ENCODE measurements at places on chromosomes 4 and X.

DNA sequence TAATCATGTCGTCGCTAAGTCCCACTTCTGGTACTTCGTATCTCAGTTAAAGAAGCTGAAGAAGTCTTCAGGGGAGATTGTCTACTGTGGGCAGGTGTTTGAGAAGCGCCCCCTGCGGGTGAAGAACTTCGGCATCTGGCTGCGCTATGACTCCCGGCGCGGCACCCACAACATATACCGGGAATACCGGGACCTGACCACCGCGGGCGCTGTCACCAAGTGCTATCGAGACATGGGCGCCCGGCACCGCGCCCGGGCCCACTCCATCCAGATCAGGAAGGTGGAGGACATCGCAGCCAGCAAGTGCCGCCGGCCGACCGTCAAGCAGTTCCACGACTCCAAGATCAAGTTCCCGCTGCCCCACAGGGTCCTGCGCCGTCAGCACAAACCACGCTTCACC, 11.3 kb downstream of the PNCK start:
- peak; percentile 40 for DNase-seq

GRCh38 chr4:177281351-177281909, 28.2 kb upstream of the NEIL3 start:
- DNase-seq = no peak

DNA sequence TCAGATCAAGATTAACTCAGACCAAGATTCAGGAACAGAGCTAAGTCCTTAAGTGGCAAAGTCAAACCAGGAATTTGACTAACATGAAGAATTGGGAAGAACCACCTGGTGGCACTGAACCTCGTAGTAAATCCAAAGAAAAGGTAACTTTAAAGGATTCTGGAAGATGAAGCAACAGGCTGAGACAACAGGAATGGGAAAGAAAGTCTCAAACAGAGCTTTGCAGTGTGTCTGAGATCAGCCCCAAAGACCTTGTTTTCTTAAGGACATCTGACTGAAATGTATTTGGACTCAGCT, 126.1 kb downstream of the ASB9 start:
- no peak for DNase-seq

DNA sequence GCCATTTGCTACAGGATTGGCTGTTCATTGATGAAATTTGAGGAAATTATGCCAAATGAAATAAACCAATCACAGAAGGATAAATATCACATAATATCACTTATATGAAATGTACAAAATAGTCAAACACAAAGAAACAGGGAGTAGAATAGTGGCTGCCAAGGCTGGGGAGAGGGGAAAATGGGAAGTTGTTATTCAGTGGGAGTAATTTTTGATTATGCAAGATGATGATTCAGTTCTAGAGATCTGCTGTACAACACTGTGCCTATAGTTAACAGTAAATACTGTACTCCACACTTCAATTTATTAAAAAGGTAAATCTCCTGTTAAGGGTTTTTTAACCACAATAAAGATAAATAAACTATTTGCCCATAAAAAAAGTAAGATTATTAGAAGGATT, 101.1 kb downstream of the TMA16 start:
- DNase-seq = no peak

DNA sequence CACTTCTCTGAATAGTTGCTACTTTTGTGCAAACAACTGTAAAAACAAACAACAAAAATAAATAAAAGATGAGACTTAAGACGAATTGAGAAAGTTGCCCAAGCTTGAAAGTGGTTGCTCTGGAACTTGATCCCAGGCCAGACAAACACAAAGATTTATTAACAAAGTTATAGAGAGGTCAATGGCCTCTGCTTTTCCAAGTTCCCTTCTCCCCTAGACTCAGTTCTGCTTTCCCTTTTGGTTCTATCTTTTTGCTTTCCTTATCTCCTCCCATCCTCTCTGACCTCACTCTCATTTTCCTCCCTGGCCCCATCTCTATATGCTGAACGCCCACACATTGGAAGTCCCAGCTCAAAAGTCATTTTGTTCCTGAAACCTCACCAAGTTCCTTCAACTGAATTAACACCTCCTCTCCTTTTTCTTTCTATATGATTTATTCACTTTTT, 82.7 kb downstream of the MXRA5 start:
- DNase-seq = no peak

GRCh38 chr4:137960371-137961050, 281.6 kb downstream of the SLC7A11 start:
- no peak for DNase-seq

GRCh38 chrX:32084757-32085156, 1012.9 kb upstream of the FTHL17 start:
- no peak for DNase-seq

DNA sequence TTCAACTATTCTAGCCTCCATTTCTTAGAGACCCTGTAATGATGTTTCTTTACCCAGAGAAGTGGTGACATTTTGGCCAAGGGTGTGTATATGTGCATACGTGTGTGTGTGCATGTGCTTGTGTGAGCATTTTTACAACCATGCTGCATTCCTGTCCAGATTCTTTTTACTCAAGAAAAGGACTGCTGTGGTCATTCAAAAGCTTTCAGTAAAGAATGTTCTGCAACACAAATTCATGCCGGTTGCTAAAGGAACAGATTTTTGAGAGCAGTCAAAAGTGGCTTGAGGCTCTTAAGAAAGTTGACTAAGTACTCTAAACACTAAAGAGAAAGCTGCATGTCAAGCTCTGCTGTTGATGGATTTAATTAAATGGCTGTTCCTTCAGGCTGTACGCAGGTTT, 65.0 kb upstream of the FMR1 start:
- no peak for DNase-seq

DNA sequence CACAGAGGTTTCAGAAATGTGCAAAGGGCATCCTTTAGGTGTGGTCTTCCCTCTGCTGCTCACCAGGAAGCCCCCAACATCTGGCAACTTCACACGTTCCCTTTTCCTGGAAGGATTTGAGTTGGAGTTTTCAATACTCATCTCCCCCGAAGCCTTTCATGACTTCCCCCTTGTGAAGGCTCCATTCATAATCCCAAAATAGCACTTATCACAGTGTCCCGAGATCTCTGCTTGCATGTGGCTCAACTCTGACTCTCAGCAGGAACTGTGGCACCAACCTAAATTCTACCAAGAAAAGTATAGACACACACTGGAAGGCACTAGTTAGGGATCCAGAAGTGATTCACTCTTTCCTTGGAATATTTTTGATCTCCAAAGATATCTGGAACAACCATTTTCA, 40.5 kb upstream of the ZNF827 start:
- no peak for DNase-seq

- no peak for DNase-seq
Observed at GRCh38 chr4:95165926-95166524, 382.7 kb downstream of the UNC5C start.

GRCh38 chr4:176668324-176668723, 124.4 kb downstream of the VEGFC start:
- no peak for DNase-seq

DNA sequence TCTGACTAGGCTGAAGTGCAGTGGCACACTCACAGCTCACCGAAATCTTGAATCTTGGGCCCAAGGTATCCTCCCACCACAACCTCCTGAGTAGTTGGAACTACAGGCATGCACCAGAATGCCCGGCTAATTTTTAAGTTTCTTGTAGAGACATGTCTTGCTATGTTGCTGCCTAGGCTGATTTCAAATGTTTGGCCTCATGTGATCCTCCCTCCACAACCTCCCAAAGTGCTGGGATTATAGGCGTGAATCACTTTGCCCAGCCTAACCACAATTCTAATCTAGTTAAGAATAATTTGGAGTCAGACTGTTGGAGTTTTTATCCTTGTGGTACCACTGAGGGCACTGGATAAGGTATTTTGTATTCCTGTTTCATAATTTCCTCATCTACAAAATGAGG, 317.5 kb upstream of the AGA start:
- no peak for DNase-seq

DNA sequence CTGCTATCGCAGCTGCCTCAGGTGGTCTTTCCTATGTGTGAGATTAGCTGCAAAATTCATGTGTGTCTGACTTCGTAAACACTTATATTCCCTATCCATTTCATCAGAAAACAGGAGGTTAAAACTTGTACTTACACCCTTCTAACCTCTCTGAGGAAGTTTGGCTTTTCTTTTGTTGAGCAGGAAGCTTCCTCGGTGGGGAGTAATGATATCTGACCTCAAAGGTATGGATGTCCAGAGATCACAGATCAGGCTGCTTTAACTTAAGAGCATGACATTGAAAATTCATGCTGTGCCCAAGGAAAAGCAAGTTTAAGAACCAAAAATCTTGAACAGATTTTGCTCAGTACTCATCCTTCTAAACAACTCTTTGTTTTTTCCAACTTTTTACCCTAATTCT, 429.1 kb downstream of the STIM2 start:
- DNase-seq = no peak

GRCh38 chr4:82044141-82044993, 329.4 kb downstream of the HNRNPD start:
- DNase-seq = no peak

- DNase-seq = no peak
Observed at GRCh38 chr4:83723609-83724008, 187.7 kb downstream of the GPAT3 start.

GRCh38 chr4:26751004-26751403, 109.6 kb upstream of the STIM2 start:
- DNase-seq = no peak

DNA sequence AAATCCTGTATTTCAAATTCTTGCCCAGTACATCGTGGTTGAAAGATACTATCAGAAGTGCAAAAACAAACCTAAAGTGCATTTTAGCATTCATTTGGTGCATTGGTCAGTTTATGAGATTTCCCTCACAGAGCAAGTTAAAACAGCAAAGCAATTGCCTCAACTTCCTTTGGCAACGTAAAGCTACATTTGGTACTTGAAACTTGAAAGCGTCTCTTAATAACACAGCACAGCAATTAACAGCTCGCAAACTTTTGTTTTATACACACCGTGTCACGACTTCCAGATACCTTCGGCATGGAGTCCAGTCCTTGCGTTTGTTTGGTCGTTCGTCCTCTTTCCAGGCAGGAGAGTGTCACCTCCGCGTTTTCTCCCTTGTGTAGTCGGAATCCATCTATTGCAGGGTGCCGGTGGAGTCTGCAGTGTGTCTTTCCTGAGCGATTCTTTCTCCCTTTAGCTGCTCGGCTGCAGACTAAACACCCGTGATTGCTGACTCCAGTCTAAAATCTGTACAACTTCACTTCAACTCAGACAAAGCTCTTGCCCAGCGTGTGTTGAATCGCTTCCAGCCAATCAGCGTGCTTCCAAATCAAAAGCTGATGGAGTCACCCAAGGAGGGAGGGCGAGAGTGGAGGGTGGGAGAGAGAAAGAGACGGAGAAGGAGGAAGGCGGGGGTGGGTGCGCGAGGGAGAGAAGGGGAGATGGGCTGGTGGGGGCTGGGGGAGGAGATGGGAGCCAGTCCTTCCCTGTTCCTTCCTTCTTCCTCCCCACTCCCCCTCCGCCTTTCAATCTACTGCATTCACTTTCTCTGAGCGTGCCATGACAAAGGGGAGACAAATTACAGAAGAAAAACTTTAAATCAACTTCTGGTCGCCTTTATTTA, at the start of gene PCDH18:
PCDH18 (minus strand) TSS at position 509 of the 883 bp plus-strand sequence; CDS start at position 103, 406 bp downstream.
- DNase-seq = no peak

GRCh38 chr4:38091636-38092035, 131.4 kb downstream of the PTTG2 start:
- DNase-seq = no peak

- no peak for DNase-seq
Observed at GRCh38 chrX:31350808-31351074, 278.9 kb upstream of the FTHL17 start.

DNA sequence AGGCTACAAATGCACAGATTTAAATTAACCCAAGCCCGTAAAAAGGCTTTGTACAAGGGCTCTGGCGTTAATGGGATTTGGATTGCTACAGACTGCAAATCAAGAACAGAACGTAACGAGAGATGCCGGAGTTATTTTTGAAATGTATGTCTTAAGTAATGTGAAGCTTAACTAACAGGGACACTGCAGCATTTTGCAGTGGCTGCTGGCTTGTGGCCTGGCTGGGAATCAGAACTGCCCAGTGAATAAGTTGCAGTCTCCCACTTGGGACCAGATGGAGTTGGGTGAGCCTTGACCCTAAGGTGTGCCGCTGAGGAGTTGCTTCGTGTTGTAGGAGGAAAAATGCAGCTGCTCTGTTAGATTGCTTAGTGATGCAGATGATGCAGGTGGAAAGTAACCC, 318.4 kb downstream of the DHX15 start:
- no peak for DNase-seq

- DNase-seq = no peak
Observed at GRCh38 chr4:169340834-169341233, 70.1 kb upstream of the SH3RF1 start.

DNA sequence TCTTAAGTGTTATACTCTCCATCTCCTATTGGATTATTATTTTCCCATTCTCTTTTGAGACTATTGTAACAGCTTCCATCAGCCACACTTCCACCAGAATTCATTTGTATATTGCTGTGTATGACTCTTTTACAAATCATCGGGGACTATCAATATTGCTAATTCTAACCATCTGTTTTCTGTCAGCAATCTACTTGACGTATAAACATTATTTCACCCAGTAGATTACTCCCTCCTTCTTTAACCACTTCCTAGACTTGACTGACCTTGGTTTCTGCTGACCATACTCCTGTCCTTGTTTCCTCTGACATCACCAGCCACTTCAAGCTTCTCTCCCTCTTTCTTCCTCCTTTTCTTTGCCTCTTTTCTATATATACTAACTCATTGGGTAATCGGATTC, 402.9 kb downstream of the PCDH18 start:
- DNase-seq = no peak

- DNase-seq = no peak
Observed at GRCh38 chr4:121139533-121140222, 24.4 kb downstream of the TNIP3 start.

DNA sequence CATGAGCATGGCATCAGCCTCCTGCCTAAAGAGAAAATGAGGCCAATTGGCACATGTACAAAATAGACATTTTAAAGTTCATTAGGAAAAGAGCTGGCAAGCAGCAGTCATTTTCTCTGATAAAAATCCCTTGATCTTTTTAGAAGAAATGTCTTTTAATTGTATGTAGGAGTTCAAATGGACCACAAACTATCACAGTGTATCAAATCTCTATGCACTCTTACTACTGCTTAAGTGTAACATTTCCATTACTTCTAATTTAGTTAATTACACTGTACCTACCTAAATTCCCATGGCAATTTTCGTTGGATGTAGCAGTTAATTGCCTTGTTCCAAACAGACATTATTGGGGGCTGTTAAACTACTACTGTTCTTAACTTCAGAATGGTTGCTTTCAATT, 233.7 kb upstream of the TECRL start:
- DNase-seq = no peak

- no peak for DNase-seq
Observed at GRCh38 chr4:9847968-9848748, 66.7 kb downstream of the DRD5 start.

GRCh38 chrX:129748305-129748704, 9.5 kb downstream of the XPNPEP2 start:
- no peak for DNase-seq

DNA sequence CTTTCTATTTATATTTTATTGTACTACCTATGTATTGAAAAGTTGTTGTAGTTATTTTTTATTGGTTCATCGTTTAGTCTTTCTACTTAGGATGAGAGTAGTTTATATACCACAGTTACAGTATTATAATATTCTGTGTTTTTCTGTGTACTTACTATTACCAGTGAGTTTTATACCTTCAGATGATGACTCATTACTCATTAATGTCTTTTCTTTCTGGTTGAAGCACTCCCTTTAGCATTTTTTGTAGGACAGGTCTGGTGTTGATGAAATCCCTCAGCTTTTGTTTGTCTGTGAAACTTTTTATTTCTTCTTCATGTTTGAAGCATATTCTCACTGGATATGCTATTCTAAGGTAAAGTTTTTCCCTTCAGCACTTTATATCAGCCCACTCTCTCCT, 7.7 kb downstream of the LUZP4 start:
- DNase-seq = no peak

Measured in stimulated activated CD4-positive, alpha-beta T cell treated with anti-CD3 and anti-CD28 coated beads, Interleukin-1b, Interleukin-23, amount 100 ng/mL, for 1 hour (primary cell).